ENCODE measurements at places on chromosomes 12 and 14.

DNA sequence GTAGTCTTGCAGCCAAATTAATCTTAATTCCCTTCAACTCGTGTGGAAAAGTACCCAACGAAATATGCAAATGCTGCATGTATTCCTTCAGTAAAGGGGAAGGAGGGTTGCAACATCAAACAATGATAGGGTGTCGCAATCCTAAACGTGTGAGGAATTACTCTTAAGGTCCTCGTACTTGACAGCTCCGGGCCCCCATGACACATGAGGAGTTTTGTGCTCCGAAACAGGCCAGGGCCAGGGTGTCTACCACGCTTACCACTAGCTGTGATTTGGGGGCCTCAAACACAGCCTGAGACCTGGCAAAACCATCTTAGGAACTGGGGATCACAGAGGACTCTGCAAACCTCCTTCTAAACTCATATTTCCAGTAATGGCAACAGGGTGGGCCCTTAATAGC, 20.4 kb downstream of the FOS start:
- no peak for DNase-seq

- no peak for DNase-seq
Observed at GRCh38 chr14:32900547-32900946, 38.1 kb upstream of the NPAS3 start.

GRCh38 chr12:112842441-112842840, 50.9 kb downstream of the RPH3A start:
- DNase-seq, result no peak

DNA sequence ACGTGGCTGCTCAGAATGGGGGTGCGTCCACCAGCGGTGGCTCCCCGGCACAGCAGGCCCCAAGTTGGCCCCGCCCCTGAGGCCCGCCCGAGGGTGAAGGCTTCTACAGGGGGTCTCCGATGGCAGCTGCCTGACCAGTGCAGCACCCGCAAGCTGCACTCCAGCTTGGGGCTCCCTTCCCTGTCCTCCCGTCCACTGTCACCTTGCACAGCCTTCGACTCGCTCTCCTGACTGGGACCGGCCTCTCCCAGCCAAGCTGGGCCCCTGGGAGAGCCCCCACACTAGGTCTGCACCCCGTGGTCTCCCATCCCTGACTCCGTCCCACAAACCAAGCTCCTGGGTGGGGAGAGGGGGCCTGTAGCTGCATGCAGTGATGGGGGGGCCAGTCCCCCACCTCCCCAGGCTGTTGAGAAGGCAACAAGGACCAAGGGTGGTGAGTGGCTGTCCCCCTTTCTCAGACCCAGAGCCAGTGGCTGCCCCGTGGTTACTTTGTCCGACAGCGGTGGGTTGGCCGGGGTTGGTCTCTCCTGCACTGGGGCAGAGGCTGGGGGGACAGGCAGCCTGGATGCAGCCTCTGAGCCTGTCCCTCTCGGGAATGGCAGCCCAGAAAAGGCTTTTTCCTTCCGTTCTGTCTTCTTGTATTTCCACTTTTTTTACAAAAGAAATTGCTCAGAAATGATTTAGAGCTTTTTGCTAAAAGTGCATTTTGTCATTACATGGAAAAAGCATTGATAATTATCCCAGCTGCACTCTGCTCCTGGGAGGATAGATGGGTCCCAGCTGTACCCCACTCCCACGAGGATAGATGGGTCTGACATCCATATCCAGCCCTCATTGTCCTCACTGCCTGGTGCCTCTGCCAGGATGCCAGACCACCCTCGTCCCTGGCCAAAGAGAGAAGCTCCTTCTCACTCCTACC, 217.0 kb downstream of the KIF26A start:
- no peak for DNase-seq

Data from NCI-H146 (cell line).